ENCODE measurements at places on chromosomes 4 and X.

DNA sequence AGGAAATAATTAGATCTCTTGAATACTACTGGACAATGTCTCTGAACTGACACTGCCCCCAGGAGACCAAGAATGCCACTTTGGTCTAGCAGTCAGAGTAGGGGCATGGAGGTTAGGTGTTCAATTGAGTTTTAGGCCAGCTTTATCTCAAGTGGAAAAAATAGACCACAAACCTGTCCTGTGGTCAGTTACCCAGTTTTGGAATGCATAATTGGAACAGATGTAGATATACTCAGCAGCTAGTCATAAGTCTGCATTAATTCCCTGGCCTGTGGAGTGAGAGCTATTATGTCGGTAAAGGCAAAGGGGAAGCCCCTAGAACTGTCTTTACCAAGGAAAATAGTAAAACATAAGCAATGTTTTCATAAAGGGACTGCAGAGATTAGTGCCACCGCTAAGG, 587.7 kb downstream of the GLUD2 start:
- DNase-seq = no peak

- no peak for DNase-seq
Observed at GRCh38 chrX:17323397-17323796, 51.6 kb upstream of the NHS start.

DNA sequence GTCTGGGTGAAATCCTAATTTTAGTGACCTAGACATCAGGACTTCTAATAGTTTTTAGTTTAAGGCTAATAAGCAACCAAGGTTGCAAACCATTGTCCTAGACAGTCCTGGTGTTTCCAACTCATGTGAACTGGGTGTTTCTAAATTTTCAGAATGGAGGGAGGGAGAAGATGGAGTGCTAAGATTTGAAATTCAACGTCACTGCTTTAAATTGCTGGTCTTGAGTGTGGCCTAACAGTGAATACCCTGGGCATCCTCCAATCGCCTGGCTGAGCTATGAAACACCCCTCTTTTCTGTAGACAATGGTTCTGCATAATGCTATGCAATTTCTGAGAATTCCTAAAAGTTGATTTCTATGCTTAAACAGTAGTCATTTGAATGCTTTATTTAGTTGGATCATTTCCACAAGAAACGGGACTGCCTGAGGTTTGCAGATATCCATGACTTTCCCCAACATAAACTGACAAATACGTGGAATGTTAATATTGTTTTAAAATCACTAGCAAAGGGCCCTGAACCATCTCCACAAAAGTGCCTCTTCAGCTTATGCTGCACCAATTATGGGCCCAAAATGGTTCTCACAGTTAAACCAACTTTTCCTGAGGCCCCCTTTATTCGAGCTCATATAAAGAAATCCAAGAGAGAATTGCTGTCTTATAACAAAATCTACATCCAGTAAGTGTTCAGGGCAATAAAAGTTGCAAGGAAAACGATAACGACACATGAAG, 1.1 kb downstream of the FBXL5 start:
- no peak for DNase-seq

DNA sequence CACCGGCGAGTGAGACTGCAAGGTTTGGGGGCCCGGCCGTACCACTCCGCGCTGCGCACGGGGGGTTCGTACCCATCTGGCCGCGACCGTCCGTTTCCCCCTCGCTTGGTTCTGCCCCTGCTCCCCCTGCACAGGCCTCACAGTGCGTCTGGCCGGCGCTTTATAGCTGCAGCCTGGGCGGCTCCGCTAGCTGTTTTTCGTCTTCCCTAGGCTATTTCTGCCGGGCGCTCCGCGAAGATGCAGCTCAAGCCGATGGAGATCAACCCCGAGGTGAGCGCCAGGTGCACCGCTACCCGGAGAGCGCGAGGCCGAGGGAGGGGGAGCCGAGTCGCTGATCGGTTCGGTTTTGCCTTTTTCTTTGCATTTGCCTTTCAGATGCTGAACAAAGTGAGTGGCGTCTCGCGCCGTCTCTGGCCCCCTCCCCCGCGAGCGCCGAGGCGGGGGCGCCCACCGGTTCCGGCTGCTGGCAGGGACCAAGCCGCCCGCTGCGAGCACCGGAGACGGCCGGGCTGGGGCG, at the start of gene UCHL1:
TSS of gene UCHL1 (plus strand) at position 189 of the 517 bp plus-strand sequence. CDS start at position 238, 49 bp downstream.
- DNase-seq = no peak

GRCh38 chrX:155967653-155968325, 29.7 kb upstream of the IL9R start:
- DNase-seq = no peak

- no peak for DNase-seq
Observed at GRCh38 chr4:77635246-77635645, 29.6 kb downstream of the CXCL13 start.

- DNase-seq = no peak
Observed at GRCh38 chrX:105845631-105846030, 23.3 kb downstream of the NRK start.

- DNase-seq = no peak
Observed at GRCh38 chr4:153722036-153722435, 37.8 kb downstream of the RNF175 start.

- no peak for DNase-seq
Observed at GRCh38 chr4:171378323-171378722, 434.9 kb upstream of the GALNTL6 start.

Measured in stimulated activated CD4-positive, alpha-beta T cell treated with anti-CD3 and anti-CD28 coated beads, TNF-alpha, amount 100 ng/mL, for 24 hours (primary cell).